GM12892 (cell line): ENCODE measurements at places on chromosomes 1 and 21.

- no peak for DNase-seq
Measured at GRCh38 chr1:56816264-56816663, 2.9 kb downstream of the FYB2 start.

DNA sequence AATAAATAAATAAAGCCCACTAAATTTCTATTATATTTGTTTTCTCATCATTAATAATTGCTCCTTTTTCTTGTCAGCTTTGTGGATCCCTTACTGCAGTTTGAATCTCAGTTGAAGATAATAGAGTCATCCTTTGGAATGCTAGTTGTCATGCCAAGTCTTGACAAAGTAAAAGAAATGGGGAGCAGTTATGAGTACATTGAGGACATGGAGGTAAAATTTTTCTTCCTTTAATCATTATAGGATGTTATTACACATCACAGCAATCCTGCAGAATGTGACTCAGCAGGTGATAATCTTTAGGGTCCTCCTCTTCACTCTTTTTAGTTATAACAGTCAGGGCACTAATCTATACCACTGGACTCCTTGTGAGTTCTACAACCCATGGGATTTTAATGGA, 24.1 kb downstream of the MROH9 start:
- no peak for DNase-seq

DNA sequence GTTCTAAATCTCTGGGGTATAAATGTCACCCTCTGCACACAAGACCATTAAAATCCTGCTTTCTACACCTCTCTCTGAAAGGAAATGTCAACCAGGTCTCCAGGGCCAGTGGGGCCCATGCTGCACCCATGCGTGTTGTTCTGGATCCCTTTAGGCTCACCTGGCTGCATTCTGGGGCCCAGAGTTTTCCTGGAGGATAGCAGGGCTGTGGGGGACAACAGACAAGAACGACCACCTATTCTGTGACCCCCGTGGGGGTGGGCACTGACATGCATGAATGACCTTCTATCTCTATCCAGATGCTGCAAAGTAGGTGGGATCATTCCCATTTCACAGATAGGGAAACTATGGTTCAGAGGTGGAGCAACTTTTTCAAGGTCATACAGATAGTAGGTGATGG, 41.6 kb downstream of the TNNT2 start:
- DNase-seq, result no peak

- no peak for DNase-seq
Measured at GRCh38 chr1:162992945-162993344, 76.2 kb upstream of the RGS4 start.

DNA sequence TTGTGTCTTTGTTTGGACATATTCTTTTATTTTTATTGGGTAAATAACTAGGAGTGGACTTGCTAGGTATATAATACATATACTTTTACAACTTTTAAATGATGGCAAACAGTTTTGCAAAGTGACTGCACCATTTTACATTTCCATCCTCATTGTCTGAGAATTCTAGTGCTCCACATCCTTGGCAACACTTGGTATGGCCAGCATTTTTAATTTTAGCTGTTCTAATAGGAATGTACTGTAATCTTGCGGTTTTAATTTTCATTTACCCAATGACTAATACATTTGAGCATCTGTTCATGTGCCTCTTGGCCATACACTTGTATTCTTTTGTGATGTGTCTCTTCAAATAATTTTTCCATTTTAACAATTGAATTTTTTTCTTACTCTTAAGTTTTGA, 37.0 kb upstream of the ATP6V1G3 start:
- no peak for DNase-seq

DNA sequence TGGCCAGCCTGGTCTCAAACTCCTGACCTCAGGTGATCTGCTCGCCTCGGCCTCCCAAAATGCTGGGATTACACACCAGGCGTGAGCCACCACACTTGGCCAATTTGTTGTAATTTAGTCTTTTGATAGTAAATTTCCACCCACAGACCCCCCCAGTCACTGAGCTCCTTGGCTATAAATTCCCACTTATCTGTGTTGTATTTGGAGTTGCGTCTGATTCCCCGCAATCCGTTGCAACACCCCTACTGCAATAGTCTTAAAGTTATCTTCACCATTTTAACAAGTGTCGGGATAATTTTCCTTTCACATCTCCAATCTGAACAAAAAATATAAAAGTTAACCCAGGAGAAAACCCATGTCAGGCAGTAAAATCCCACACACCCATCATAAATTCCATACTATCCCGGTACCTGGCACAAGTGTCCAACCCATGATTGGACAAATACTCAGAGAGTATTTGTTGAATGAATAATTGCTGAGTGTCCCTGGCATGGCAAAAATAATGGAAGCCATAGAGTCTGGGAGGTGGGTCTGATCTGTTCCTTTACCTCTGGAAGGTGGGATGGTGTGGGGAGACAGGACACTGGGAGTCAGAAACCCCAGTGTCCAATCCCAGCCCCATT, 9.3 kb upstream of the CNR2 start:
- DNase-seq, result no peak
